ENCODE measurements at places on chromosomes 5 and 9.
A peak's percentile ranks its signal among the peaks of the same experiment; 100 is the strongest.

DNA sequence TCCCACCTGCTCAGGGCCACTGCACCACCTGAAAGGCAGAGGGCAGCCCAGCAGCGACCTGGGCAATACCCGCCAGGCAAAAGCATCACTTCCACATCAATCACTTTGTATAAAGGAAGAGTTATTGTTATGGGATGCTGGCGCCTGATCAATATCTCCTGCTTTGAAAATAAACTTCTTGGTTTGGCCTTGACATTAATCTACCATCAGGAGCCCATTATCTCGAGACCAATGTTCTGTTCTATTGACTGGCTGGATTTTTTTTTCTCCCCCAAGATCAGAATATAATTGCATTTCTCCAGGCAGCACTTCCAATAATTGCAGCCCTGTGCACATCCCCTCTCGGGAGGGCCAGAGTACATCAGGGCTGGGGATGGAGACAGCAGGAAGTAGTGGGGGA is 44.4 kb upstream of the SAP30L start:
- no peak for DNase-seq

GRCh38 chr5:15387931-15388524 is 112.0 kb upstream of the FBXL7 start:
- no peak for DNase-seq

DNA sequence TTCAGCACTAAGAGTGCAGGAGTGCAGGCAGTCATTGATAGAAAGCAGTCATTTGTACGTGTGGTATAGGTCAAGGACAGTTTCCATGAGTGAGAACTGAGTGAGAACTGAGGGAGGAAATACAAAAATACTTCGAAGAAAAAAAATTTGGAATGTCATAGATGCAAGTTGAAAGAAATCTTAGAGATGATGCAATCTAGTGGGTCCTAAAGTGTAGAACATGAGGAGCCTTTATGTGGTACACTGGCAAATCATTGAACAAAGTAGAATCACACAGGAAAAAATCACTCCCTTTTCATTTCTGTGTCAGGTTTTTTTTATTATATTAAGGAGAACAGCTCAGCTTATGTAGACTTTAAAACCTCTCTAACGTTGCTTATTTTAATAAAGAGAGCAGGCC is 26.4 kb upstream of the SLC1A1 start:
- DNase-seq, result no peak

DNA sequence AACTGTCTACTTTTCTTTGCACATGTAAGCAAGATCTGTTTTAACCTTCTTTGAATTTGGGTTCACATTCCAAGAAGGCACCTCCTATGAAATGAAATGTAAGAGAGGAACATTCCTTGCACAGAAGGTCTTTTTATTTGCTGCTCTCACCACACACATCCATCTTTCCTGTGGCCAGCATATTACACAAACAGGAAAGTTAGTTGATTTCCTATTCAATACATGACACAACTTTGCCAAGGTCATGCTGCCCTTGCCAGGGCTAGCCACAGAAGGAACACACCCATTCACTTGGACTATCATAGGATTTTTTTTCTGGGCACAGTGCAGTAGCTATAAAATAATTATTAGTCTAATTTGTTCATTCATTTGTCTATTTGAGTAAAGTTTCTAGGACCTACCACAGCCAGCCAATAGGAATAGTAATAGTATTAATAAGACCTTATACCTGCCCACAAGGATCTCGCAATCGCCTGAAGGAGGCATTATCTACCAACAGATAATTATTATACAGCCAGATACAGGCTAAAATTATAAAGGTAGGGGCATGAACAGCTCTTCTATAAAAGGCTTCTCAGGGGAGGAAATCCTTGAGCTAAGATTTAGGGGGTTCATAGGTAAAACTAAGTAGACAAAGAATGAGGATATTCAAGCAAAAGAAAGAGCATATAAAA is 78.1 kb upstream of the NREP start:
- no peak for DNase-seq

- no peak for DNase-seq
Measured at GRCh38 chr5:181171782-181172181, 24.4 kb downstream of the OR2V2 start.

- no peak for DNase-seq
Measured at GRCh38 chr5:83370957-83371356, 100.6 kb upstream of the VCAN start.

- DNase-seq, result peak; percentile 67
Measured at GRCh38 chr5:172187118-172188032, 649 bp downstream of the STK10 start.

DNA sequence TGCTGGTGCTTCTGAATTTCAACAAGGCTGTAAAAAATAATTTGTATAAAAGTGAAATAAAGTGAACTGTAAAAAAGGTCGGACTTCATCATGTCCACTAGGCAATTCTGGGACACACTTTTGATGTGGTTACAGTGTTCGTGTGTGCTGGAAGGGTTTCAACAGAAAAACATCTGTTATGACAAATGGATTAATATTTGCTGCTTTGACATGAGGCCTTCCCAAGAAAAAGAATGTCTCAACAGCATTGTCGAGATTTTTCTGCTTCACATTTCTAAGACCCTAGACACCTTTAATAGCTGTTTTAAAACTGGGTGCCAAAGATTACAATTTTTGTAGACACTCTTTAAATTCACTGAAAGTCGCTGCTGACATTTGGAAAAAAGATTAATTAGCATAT is 216.6 kb downstream of the SLC12A2 start:
- no peak for DNase-seq

- DNase-seq, result no peak
Measured at GRCh38 chr9:78578072-78578471, 281.1 kb downstream of the PSAT1 start.

DNA sequence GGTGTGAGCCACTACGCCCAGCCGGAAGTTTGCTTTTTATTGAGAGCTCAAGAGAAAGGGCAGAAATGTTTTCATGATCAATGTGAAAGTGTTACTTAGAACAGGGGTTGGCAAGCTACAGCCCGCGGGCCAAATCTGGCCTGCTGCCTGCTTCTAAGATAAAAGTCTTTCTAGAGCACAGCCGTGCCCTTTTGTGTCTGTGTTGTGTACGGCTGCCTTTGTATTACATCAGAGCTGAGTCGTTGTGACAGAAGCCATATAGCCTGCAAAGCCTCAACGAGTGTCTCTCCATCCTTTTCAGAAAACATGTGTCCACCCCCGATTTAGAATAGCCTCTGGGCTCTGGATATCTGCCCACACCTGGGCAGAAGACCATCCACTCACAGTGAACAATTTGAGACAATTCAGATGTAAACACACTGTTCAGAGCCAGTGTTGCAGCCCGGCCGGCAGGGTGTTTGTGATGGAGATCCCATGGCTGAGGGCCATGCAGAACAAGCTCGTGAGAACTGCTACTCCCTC is 28.8 kb downstream of the AK8 start:
- DNase-seq, result no peak

DNA sequence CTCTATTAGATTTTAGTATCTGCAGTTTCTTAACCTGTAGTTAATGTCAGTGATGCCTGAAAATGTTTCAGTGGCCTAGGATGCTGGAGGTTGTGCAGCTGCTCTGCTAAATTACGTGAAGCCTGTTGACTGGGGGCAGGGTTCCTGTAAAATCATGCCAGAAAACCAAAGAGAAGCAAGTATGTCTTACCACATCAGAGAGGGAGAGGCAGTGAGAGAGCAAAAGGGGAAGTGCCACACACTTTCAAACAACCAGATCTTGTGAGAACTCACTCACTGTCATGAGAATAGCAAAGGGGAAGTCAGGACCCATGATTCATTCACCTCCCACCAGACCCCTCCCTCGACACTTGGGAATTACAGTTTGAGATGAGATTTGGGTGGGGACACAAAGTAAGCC is 83.9 kb upstream of the CYLC2 start:
- DNase-seq, result no peak

GRCh38 chr9:84841931-84842330 is 172.4 kb downstream of the NTRK2 start:
- DNase-seq, result no peak

GRCh38 chr9:109590966-109591365 is 92.9 kb upstream of the PTPN3 start:
- DNase-seq, result no peak

GRCh38 chr5:169244812-169245211 is 56.1 kb downstream of the SLIT3 start:
- DNase-seq, result no peak

- no peak for DNase-seq
Measured at GRCh38 chr5:118857700-118858099, 130.6 kb downstream of the DTWD2 start.

DNA sequence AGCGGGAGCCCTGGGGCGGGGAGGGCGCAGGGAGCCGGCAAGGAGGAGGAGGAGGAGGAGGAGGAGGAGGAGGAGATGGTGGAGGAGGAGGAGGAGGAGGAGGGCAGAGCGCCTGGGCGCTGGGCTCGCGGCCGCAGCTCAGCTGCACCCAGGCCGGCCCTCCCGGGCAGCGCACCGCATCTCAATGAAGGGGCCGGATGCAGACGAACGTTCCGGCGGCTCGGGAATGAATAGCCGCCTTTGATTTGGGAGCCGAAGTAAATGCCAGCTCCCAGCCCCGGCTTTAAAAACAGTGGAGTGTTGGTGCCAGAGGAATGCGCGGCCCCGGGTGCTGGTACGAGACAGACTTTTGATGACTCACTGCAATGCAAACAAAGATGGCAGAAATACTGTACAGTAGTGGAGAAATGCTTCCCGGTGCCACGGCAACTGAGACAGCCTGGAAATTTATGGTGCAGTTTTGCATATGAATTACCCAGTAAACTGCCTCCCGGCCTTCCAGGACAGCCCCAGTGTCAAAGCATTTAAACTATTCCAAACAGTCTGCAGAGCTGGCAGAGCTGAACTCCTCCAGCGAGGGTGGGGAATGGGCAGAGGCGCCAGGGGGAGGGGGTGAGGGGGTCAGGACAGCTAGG is 43.1 kb downstream of the NACC2 start:
- peak; percentile 79 for DNase-seq

GRCh38 chr5:171387970-171388815 is 544 bp downstream of the NPM1 start:
- DNase-seq, result peak; percentile 69

- peak; percentile 41 for DNase-seq
Measured at GRCh38 chr5:4191703-4192102, 596.1 kb downstream of the IRX1 start.

- DNase-seq, result no peak
Measured at GRCh38 chr5:56259002-56259511, 25.9 kb upstream of the ANKRD55 start.

- no peak for DNase-seq
Measured at GRCh38 chr9:2270565-2270964, 255.4 kb downstream of the SMARCA2 start.

DNA sequence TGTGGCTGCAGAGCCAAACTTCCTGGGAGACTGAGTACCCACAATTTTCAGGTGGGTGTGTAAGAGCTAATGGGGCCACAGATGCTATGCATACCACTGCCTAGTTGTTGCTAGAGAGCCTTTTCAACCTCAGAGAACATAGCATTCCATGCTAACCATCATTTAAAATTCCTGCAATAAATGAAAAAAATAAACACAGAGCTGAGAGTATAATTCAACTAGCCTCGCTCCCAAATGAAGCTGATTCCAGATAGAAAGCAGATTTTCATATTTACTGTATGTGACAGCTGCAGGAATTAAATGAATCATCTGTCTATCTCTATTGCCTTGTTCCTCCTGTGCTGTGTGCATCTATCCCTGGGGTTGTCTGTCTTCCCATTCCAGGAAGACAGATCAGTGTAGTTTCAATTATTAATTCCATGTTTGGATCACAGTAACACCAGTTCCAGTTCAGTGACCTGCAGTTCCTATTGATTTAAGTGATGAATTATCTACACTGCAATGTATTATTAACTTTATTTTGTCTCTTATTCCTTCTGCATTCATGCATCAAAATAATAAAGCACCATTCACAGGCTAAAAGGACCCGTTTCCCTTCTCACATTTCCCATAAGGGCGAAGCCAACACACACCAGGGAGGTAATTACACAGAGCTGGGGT is 324.5 kb downstream of the SLIT3 start:
- no peak for DNase-seq

- no peak for DNase-seq
Measured at GRCh38 chr9:98095401-98095800, 23.6 kb downstream of the TRIM14 start.

DNA sequence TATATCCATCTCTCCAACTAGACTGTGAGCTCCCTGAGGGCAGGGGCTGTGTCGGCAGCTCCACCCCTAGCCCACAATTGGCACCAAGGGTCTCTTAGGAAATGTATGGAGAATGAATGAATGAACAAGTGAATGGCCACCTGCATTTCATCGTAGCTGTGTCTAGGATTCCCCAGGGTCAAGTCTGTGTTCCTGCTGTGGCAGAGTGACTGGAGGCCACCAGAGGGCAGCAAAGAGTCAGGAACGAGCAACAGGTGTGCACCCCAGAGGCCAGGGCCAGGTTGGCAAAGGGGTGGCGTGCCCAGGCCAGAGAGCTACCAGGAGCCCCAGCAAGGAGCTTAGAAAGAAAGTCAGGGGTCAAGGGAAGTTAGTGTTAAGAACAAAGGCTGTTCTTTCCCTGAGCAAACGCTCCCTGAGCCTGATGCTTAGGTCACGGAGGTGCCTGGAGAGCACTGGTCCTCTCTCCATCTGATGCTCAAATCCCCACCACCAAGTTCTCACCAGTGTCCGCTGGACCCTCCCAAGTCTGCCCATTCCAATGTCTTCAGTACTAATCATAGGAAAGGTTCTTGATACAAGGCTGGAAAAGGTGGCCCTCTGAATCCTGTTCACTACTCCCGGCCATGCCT is 160.7 kb downstream of the PAX5 start:
- peak; percentile 81 for DNase-seq

DNA sequence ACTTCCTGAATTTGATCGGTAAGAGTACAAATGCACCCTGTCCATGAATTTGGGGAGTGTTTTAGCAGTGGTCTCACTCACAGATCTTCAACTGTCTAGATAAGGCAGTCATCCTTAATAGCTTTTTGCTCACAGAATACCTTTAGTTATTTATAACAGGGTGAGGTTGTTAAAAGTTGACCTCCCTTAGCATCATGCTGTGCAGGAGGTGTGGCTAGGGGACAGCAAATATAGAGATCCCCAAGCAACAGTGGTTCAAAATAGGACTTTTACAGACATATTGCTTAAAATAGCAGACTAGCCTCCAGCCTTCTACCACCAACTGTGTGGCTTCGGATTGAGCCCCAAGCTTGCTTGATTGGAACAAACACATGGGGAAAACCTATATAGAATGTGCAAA is 724.4 kb downstream of the TLE1 start:
- DNase-seq, result no peak

DNA sequence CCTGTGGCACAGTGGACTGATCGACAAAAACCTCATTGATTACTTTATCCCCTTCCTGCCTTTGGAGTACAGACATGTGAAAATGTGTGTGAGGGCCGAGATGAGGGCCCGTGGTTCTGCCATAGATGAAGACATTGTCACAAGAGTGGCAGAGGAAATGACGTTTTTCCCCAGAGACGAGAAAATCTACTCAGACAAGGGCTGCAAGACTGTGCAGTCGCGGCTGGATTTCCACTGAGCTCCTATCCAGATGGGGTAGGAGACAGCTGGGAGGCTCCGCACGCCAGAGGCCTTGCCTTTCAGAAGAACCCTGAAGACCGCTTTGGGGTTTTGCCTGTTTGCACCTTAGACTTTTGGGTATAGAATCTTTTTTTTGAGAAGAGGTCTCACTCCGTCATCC is 6.4 kb downstream of the TOR1B start:
- no peak for DNase-seq

- DNase-seq, result no peak
Measured at GRCh38 chr5:176921714-176922113, 22.6 kb upstream of the HK3 start.

All from H9 (cell line).